ENCODE measurements at places on chromosomes 2 and 18. TPM values are rescaled to one million over a fixed set of nuclear protein-coding genes. Genes with fewer than 3 reads are reported as not detected.

DNA sequence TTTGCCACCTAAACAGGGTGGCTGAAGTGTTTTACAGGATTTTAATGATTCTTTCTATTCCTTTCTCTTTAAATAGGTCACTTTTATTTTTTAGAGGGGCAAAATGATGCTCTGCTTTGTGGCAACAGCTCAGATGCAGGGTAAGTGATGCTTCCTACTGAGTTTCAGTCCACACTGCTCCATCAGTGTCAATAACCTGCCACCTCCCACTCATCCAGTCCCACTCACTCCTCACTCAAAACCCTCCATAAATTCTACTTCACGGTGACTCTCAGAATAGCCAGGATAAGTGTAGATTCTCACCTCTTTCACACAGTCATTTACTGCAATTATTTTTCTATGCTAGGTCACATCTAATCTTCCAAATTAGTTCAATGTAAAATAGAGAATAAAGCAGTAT lies 72.7 kb downstream of the SCN2A start:
- no peaks in the 10 kb centered on the region for H3K4me1 ChIP-seq
- no peak overlapping the region for H3K27ac ChIP-seq
- no peak for DNase-seq
- H3K36me3 ChIP-seq: no peaks in the 10 kb centered on the region
- H3K27me3 ChIP-seq: no peaks in the 10 kb centered on the region

DNA sequence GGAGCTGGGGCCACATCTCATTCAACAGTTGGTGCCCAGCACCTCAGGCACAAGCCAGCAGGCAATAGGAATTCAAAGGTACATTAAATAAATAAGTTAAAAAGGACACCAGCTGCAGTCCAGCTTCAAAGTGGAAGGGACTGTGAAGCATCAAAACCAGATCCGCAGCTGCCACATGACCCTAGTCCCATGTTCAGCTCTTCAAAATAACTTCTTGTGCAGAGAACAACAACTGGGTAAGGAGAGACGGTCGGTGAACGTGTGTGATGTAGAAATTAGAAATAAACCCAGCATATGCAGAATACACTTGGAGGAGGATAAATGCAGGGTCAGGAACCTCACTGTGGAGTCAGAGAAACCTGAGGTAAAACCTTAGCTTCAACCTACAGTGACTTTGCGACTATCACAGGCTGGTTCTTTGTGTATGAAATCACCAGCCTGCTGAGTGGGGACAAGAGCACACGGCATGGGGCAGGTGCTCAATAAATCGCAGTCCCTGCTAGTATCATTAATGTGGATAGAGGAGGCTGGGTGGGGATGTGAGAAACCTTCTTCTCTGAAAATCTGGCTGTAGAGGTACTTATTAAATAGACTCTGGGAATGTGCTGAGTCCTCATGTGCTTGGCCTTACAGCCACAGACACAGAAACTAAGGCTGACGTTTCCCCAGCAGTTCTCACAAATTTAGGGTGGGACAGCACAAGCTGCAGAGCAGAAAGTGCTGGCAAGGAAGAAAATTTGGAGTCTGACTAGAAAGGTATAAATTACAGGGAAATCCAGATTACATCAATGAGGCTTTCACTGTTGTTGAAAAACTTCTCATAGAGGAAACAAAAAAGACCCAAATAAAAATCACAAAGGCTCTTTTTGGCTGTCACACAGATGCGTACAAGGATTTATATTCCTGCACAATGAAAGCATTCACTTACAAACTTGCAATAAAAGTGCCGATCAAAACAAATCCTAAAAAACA lies 20.7 kb downstream of the FBXO15 start:
- no peaks in the 10 kb centered on the region for H3K36me3 ChIP-seq
- no peaks in the 10 kb centered on the region for H3K27me3 ChIP-seq
- no peak overlapping the region for H3K27ac ChIP-seq

DNA sequence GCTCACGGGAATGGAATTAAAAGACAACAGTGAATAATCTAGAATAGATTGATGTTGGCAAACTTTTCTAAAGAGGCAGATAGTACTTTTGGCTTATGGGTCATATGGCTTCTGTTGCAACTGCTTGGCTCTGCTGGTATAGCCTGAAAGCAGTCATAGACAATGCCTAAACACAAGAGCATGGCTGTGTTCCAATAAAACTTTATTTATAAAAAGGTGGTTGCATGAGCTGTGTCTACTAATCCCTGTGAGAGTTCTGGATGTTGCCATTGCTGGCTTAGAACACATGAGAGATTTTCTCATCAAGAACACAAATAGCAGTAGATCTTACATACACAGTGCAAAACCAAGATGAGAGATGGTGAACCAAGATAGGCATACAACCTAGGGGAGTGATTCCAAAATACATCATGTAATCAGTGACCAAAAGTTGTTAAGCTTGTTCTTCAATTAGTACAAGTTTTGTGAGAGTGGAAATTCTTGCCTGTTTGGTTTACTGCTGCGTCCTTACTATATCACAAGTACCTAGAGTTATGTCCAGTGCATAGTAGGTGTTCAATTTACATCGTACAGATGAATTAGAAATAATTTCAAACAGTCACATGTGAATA lies 380.0 kb downstream of the METTL4 start:
- no peak overlapping the region for H3K27ac ChIP-seq
- H3K4me3 ChIP-seq: no peak overlapping the region

DNA sequence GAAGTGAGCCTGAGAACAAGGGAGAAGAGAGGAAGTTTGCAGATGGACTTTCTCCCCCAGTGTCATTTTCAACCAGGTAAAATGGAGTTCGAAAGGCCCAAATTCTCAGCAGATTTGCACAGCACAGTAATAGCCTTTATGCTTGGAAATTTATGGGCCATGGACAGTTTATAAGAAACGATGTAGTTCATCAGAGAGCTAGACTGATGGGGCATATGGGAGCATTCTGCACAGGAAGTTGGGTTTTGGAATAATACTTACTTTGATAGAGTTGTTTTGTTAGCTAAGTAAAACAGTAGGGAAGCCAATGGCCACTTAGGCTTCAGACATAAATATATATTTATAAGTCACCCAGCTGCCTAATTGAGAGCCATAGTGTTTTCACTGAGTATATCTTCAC lies 169.4 kb downstream of the MEIS1 start:
- peak; percentile 61 for DNase-seq
- no peak overlapping the region for H3K27ac ChIP-seq
- no peaks in the 10 kb centered on the region for H3K27me3 ChIP-seq

Gene FBXO48
- total RNA-seq: 1.3 TPM

Gene EMX1
- total RNA-seq: 19.6 TPM

DNA sequence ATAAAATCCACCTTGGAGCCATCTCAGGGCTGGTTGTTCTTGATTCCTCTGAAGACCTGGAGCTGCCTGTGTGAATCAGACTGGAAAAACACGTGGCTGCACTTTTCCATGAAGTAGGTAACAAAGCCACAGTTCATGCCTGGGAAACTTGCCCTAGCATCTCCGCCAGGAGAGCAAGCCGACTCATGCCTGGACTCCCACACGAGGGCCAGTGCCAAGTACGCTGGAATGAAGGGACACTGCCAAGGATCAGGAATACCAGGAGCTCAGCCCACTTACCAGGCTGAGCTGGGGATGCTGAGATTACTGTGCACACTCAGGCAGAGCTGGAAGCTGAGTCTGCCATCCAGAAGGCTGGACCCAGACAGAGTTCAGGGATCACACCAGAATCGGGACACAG lies 10.9 kb upstream of the FHL2 start:
- H3K36me3 ChIP-seq: no peaks in the 10 kb centered on the region
- H3K4me3 ChIP-seq: no peak overlapping the region
- peak; percentile 44 for DNase-seq
- H3K27ac ChIP-seq: no peak overlapping the region
- H3K27me3 ChIP-seq: no peaks in the 10 kb centered on the region

DNA sequence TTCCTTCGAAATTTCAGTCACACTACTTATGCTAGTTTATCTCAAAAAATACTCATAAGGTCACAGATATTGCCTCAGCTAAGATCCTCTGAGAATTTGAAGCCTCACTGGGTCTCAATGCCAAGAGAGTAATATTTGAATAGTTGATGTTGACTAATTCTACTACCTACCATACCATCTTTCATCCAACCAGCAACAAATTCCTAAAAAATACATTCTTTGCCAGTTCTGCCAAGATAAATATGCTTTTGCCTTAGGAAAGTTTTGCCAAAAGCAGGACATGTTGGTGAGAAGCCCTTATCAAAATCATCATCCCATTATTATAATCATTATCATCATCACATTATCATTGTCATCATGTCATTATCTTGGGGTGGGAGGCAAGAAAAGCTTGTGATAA lies 544.6 kb upstream of the ZEB2 start:
- no peaks in the 10 kb centered on the region for H3K4me1 ChIP-seq
- no peaks in the 10 kb centered on the region for H3K27me3 ChIP-seq
- no peak overlapping the region for H3K27ac ChIP-seq
- H3K4me3 ChIP-seq: no peak overlapping the region

DNA sequence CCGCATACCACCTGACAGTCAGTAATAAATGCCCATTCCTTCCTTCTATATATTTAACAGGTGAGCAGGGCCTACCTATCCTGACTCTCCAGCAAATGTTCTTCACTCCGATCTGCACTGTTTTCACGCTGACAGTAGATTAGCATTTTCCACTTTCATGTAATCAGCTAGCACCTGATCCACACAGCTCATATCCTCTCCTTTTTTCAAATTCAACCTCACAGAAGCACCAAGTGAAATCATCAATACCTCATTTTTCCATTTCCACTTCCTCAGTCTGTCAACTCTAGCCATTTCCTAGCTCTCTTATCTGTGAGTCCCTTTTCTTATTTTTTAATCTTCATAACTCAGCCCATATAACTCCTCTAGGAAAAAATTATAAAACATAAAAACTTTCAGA lies 402.8 kb downstream of the ZEB2 start:
- H3K4me1 ChIP-seq: no peaks in the 10 kb centered on the region
- H3K27me3 ChIP-seq: no peaks in the 10 kb centered on the region
- DNase-seq: no peak
- no peaks in the 10 kb centered on the region for H3K36me3 ChIP-seq
- no peak overlapping the region for H3K4me3 ChIP-seq
- no peak overlapping the region for H3K27ac ChIP-seq

DNA sequence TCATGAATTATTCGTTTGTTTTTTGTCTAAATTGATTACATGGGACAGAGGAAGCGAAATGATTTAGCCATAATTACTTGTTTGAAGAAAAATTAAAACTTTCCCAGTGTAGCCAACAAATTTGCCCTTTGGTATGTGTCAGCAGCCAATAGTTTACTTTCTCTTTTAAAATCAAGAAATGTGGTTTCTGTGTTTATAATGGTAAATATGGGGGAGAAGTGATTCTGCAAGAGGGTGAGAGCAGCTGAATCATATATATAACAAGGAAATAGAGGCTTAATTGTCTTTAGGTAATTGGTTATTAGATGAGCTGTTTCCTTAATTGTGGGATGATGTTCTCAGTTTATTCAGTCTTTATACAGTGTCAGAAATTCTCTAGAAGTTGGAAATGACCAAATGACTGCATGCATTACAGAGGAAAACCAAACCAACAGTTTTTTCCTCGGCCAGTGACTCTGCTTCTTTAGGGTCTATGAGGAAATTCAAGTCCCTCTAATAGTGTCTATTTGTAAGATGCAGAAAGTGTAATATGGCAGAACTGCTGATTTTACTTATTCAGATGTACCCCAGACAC lies 132.9 kb downstream of the AGPS start:
- H3K36me3 ChIP-seq: no peaks in the 10 kb centered on the region
- no peaks in the 10 kb centered on the region for H3K27me3 ChIP-seq
- H3K27ac ChIP-seq: no peak overlapping the region

- peaks cover 2% of the 10 kb centered on the region for H3K4me1 ChIP-seq
- H3K4me3 ChIP-seq: peak overlapping the region; percentile 63
- peaks cover 23% of the 10 kb centered on the region for H3K27me3 ChIP-seq
- H3K27ac ChIP-seq: no peak overlapping the region
- peak; percentile 78 for DNase-seq
- no peaks in the 10 kb centered on the region for H3K36me3 ChIP-seq
These were observed 1.2 kb upstream of the BCL11A start for GRCh38 chr2:60554646-60555065.

DNA sequence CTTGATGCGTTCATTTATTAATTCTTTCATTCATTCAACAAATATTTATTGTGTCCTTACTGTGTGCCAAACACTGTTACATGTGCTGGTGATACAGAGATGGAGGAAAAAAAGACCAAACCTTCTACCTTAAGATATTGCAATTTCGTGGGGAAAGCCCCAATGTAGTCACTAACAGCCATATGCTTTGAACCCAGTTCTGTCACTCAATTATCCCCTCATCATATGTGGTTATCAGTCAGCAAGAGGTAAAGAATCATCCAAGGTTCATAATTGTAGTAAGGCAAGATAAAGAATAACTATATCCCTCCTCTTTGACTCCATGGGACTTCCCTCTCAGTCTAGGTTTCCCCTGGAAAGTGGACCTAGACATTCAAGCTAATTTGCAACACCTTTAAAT lies 1185.6 kb upstream of the CELF4 start:
- H3K27ac ChIP-seq: no peak overlapping the region
- H3K36me3 ChIP-seq: no peaks in the 10 kb centered on the region
- no peak overlapping the region for H3K4me3 ChIP-seq

DNA sequence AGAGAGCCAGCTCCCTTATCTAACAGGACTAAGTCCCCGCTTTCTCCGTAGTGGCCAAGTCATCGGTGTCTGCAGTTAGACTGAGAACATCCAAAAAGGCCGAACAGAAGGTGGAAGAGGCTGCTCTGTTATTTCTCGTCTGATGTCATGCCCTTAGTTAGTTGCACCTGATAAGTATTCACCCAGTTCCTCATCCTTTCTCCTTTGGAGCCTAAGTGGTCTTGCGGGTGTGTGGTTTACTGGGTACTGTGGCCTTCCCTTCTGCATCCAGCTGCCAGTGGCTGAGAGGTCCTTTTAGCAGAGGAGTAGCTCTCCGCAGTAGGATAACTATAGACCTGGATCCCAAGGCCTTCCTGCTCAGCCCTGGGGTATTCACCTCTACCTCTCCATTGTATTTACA lies 211.6 kb downstream of the BCL2 start:
- no peaks in the 10 kb centered on the region for H3K27me3 ChIP-seq
- no peaks in the 10 kb centered on the region for H3K4me1 ChIP-seq
- DNase-seq: no peak
- H3K36me3 ChIP-seq: no peaks in the 10 kb centered on the region
- no peak overlapping the region for H3K27ac ChIP-seq

DNA sequence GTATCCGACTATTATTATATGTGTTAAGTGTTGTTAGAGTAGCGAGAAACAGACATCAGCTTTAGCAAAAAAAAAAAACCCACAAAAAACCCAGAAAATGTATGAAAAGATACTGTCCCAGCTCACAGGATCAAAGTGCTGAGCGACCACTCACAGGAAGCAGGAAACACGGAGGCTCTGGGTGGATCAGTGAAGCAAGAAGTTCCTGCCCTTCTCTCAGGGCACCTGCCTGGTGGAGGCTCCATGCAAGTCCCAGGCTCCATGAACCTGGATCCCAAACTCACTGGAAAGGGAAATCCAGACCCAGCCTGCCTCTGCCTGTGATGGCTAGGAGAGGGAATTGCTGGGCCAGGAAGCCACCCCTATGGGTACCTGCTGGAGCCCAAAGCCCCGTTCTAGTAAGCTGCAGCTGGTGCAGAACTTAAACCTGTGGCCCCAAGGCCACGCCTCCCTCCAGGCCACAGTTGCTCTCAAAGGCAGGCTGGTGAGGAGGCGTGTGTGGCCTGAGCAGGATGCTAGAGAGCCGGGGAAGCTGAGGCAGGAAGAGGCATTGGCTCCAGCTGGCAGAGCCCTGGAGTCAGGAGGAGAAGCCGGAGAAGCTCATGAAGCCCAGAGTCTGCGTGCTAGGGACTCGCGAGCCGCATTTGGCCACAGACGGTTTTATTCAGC lies 63.5 kb upstream of the TAF1B start:
- H3K27ac ChIP-seq: no peak overlapping the region
- DNase-seq: no peak
- H3K4me1 ChIP-seq: no peaks in the 10 kb centered on the region
- H3K27me3 ChIP-seq: no peaks in the 10 kb centered on the region
- no peak overlapping the region for H3K4me3 ChIP-seq
- no peaks in the 10 kb centered on the region for H3K36me3 ChIP-seq

Measured in kidney (tissue), 22 donors.